ENCODE measurements at places on chromosomes 6 and 20. TPM values are rescaled to one million over a fixed set of nuclear protein-coding genes. Genes with fewer than 3 reads are reported as not detected.
A peak's percentile ranks its signal among the peaks of the same experiment; 100 is the strongest.

DNA sequence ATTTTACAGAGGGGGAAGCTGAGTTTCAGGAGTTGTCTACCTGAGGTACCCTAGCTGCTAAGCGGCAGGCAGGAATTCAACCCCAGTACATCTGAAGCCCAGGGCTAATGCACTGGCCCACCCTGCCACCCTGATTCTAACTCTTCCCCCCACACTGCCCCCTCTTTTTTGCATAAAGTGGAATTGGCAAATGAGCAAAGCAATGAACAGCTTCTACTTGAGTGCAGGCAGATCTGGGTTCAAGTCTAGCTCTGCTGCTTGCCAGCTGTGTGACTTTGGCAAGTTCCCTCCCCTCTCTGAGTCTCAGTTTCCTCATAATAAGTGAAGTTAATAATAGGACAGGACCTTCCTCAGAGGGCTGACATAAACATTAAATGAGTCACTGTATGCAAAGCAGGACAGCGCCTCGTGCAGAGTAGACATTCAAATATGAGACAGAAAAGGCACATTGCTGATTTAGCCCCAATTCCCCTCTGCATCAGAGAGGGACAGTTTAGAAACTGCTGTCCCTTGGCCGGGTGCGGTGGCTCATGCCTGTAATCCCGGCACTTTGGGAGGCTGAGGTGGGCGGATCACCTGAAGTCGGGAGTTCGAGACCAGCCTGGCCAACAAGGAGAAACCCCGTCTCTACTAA is 4.7 kb downstream of the ADA start:
- no peak for DNase-seq

DNA sequence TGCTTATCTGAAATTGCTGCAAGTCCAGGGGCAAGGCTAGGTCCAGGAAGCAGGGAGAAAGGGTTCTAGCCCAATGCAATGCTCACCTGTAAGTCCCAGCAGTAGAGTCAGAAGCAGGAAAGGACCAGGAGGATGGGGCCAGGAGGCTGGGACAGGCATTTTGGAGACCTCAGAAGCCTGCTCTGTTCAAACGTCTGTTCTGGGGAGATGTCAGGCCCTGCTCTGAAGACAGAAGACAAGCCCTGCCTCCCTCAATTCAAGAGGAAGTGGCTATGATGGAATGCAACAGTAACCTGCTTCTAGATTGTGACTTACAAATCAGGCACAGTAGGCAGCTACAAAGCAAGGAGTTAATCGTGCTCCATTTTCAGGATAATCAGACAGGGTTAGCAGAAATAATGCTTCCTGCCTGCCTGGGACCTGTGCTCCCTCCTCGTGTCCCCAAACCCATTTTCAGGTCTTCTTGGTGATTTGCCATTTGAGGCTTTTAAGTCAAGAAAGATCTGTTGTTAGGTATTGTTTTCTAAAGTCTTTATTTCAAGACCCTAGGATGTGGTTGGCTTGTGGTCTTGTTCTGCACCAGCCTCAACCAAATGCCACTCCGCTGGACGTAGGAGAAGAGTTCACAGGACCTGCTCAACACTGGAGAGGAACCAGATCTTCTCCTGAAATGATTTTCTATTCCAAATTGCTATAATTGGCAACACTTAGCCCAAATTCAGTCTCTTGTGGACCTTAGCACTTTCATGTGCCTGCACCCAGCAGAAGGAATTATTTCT is at the start of gene SIRPG:
SIRPG (minus strand) TSS at position 224 of the 779 bp plus-strand sequence; CDS start at position 159, 65 bp downstream.
- DNase-seq, result no peak

DNA sequence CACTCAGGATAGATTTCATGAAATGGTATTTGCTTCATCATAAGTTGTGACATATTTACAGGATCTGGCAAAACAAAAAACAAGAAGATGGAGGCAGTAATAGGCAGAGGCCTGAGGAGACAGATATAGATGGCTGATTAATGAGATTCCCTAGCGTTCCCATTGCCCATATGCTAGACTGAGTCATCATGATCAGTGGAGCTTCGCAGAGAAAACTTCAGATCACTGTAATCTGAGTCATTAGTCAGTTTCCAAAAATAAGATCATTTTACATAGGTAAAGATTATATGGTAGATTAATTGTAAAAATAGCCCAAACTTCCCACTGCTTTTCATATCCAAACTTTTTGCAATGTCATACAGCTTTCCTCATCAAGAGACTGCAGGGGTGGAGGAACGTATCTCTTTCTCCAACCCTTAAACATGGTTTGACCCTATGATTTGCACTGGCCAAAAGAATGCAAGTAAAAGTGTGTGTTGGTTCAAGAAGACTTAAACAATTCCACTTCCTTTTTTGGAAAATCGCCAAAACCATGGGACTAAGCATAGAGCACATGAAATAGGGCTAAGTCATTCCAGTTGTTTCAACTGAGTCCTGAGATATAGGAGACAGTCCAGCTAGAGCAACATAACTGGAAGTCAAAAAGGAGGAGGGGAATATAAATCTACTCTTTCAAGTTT is 626.0 kb downstream of the RNF144B start:
- DNase-seq, result no peak

TGM2 gene
- polyA plus RNA-seq, result 398 TPM

DNA sequence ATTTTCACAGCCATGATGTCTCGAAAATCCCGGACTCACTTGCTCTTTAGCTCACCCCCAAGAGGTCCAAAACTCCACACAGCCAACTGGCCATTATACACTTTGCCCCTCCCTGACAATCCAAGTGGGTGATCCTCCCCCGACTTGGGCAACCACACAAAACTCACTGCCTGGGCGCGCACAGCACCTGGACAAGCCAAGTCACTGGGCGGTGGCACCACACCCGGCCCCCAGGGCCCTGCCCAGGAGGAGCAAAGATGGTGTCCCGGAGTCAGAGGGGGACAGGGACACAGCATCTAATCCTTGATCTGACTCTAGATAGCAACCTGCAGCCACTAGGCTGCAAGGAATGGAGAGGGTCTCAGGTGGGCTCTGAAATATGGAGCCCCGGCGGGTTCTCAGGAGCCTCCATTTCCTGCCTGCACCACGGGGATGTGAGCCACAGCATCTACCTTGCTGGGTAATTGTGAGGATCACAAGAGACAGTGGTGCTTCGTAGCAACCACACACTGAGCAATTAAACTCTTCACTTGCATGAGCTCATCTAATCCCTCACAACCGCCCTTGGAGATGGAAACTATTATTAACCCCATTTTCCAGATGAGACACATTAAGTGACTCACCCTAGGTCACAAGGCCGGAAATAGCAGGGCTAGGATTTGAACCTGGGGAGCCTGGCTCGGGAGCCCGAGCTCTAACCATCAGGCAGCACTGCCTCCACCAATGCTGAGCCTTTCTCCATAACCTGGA is 66.6 kb downstream of the BMP7 start:
- no peak for DNase-seq

GRCh38 chr20:4798010-4798409 is 76.3 kb downstream of the PRND start:
- DNase-seq, result no peak

BPI gene
- polyA plus RNA-seq, result 0.04 TPM

- DNase-seq, result no peak
Measured at GRCh38 chr6:35569011-35569461, 56.3 kb upstream of the TULP1 start.

DNA sequence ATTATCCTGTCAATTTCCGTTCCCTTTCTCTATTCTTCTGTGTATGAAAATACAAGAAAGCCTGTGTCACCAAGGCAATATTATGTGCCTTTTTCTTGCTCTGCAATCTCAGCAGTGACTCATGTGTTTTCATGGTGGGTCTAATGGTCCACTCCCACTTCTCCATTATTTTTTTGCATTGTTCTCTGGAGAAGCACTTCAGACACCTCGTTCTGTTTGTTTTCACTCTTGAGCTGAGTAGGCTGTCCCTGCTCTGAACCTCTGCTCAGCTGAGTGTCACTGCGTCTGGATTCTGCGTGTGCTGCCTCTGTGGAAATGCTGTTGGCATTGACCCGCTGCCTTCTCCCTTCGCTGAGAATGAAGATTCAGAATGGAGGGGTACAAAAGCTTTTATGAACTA is 230.6 kb downstream of the TMEM242 start:
- DNase-seq, result no peak

DNA sequence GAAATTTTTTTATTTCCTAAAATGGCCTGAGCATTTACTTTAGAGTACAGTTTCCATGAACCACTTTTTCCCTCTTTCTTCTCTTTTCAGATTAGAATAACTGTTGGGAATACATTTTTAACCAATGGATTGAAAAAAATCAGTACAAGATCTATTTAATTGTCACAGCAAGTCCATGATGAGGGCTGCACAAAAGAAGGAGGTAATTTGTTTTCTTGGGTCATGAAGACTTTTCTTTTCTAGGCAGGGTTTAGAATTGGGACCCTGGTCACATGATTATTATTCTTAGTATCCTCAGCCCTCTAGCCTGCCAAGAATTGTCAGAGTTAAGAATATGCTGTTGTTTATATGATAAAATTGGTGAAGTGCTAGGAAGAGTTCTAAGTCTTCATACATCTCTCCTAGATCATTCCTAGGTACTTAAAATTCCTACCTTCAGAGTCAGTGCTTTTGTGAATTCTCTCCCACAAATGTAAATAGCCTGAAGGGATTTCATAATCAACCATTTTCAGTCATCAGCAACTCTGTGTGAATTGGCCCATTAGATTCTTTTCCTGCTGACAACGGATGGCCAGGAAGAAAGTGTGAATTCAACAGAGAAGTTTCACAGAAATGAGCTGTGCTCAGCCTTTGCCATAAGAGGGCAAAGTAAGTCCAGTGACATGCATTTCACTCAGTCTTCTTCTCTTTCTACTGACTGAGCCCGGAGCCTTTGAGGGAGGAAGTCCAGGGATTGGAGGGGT is 32.4 kb upstream of the TPBG start:
- DNase-seq, result peak; percentile 13

GABRR1 gene
- polyA plus RNA-seq, result not detected

GRCh38 chr6:81381382-81381916 is 371.0 kb downstream of the TENT5A start:
- no peak for DNase-seq

GRCh38 chr6:153872946-153873345 is 166.1 kb upstream of the OPRM1 start:
- DNase-seq, result no peak

DEFB124 gene
- not detected for polyA plus RNA-seq

RBM24 gene
- polyA plus RNA-seq, result 9.1 TPM

DNA sequence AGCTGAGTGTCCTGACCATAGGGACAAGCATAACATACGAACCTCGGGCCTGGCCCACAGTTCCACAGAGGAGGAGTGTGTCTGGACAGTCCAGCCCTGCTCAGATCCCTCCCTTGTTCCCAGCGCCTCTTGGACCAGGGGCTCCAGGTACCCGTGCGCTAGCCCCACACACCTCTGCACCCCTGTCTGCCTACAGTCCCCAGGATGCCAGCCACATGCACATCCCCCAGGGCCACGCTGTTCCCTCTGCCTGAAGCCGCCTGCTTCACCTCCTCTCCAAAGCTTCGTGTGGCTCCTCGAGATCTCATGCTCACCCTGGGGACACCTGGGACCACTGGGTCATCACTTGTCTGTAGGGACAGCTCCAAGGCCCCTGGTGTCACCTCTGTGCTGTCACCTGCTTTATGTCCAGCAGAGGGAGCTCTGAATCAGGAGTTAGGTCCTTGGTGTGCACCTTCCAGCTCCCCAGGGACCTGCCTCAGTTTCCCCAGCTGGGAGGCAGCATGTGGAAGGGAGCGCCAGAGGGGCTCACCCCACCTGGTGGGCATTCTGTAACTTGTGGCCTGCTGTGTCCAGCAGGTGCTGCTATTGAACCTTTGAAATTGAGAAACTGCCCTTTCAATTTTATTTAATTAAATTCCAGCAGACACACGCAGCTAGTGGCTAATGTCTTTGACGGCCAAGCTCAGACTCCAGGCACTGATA is 7.3 kb upstream of the YTHDF1 start:
- DNase-seq, result no peak

TBC1D7 gene
- polyA plus RNA-seq, result 38.6 TPM

GRCh38 chr6:53361549-53362031 is 12.8 kb upstream of the ELOVL5 start:
- DNase-seq, result no peak

GRCh38 chr20:9287826-9288225 is 218.9 kb downstream of the PLCB4 start:
- DNase-seq, result no peak

SIRT5 gene
- 5.4 TPM for polyA plus RNA-seq

CCN6 gene
- not detected for polyA plus RNA-seq

GRCh38 chr6:121867095-121867494 is 431.6 kb downstream of the GJA1 start:
- no peak for DNase-seq

DNA sequence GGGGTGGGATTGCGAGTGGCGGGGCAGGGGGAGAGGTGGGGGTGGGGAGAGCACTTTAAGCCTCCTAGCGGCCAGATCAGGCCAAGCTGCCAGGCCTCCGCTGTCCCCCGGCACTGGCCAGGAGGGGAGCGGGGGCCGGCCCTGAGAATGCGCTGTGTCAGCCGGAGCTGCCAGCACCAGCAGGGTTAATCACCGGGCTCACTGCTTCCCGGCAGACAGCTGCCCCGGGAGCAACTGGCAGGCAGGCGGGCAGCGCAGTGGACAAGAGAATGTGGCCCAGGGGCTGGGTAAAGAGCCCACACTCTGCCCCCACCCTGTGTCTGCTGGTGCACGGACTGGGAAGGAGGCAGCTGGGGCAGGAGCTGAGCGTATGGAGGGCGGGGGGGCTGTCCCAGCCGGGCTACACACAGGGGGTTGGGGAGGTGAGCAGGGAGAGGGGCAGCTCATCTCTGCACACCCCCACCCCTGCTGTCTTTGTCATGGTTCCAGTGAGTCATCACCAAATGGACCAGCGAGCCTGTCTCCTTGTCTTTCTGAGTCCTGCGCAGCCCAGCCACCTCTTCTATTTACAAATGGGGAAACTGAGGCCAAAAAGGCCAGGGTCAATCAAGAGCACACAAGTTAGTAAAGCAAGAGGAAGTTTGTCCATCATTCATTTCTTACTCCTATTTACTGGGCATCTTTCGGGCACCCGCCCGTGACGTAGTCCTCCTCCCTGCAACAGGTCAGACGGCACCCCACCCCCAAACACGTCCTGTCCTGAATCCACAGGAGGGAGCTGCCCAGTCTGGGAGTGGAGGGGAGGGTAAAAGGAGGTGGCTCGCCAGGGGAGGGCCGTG is 2.1 kb upstream of the LAMA5 start:
- no peak for DNase-seq

DNA sequence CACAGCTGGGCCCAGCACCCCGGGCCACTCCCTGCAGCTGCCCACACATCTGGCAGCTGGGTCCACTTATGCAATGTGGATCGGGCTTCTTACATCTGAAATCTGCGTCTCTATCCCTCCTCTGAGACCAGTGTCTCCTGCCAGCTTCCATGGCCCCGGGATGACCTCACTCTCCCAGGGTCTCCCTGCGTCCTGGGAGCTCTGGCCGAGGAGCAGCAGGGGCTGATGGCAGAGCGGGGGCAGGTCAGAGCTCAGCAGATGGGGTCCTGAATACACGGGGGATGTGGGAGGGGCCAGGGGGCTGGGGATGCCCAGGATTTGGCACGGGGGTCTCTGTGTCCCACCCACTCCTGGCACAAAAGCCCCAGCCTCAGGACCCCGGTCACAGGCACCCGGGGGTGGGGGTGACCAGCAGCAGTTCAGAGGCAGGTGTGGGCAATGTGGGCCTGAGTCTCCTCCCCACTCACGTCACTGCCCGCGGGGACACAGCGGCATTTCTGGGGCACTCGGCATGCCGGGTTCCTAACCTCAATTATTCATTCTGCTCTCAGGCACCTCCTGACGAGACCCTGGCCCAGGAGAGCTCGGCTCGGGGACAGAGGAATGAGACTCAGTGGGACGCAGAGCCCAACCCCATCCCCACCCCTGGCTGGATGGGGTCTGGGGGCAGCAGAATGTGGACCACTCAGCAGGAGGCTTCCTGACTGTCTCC is 16.4 kb downstream of the CHRNA4 start:
- no peak for DNase-seq

All from AG04450 (cell line).